ENCODE measurements at places on chromosomes 16 and 17.

GRCh38 chr17:50151937-50152547, 1.6 kb upstream of the PPP1R9B start:
- DNase-seq = peak; percentile 95

- no peak for DNase-seq
Measured at GRCh38 chr17:48500435-48501426, 30.1 kb downstream of the HOXB1 start.

DNA sequence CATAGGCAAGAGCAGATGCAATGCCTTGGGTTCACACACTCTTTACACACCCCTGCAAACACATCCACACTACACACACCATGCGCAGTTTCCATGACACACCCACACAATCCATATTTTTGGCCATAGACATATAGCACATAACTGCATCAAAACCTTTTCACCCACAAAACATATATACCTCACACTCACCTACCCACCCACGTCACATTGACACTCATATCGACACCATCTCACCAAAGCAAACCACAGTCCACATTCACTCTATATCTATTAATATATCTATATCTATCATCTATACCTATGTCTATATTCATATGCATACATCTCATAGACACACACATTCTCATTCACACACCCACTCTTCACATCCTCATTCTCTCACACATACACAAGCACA, 246.9 kb downstream of the SHISA9 start:
- DNase-seq = no peak

DNA sequence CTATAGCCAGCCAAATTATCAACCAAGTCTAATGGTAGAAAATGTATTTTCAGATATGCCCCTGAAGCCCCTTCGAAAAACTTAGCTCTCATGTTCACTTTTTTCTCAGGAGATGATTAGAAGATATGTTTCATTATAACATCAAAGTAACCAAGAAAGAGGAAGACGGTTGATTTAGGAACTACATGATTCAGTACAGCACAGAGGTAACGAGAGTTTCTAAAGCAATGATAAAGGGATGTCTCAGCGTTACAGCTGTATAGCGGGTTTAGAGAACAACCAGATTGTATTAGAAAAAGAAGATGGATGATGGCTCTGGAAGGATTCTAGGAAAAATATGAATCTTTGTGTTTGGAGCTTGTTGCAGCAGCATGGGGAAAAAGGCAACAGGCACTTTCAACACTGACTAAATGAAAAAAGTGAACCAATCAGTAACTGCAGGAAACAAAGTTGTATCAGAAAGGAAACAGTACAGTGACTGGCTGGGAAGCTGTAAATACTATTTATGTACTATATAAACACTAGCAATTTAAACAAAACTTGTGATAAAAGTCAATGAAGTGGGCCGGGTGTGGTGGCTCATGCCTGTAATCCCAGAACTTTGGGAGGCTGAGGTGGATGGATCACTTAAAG, 21.5 kb downstream of the MBTD1 start:
- DNase-seq = no peak

- no peak for DNase-seq
Measured at GRCh38 chr17:50594892-50595291, 34.4 kb downstream of the CACNA1G start.

DNA sequence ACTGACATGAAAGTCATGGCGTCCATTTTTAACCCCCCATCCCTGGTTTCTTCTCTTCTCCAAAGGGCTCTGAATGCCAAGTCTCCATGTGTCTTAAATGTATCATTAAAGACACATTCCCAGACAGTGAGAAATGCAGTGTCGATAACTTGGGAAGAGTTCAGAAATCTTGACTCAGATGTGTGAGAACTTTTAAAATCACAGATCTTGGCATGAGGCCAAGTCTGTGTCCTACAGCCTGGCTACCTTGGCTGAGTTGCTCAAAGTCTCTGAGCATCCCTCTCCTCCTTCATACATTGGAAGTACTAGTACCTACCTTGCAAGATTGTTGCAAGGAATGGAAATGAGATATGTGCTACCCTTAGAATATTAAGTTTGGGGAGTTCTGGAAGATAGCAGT, 1046.5 kb upstream of the RBFOX1 start:
- no peak for DNase-seq

GRCh38 chr17:81480140-81481072, 32.2 kb downstream of the ACTG1 start:
- DNase-seq = no peak

- peak; percentile 95 for DNase-seq
Measured at GRCh38 chr17:68771867-68772515, 170.8 kb upstream of the FAM20A start.

DNA sequence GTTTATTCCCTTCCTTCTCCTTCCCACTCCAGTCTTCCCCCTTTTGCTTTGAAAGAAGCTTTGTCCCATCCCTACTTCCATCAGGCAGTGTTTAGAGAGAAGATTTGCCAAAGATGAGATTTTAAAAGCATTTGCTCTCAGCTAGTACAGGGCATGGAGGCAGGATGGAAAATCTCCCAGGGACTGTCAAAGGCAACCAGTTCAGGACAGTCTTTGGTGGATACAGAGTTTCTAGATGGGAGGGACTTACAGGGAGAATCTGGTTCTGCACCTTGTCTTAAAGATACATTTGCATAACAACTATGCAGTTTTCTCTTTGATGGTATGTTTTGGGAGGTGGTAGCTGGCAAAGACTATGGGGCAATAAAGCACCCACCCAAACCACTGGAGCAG, 26.2 kb downstream of the CHD9 start:
- DNase-seq = peak; percentile 25

DNA sequence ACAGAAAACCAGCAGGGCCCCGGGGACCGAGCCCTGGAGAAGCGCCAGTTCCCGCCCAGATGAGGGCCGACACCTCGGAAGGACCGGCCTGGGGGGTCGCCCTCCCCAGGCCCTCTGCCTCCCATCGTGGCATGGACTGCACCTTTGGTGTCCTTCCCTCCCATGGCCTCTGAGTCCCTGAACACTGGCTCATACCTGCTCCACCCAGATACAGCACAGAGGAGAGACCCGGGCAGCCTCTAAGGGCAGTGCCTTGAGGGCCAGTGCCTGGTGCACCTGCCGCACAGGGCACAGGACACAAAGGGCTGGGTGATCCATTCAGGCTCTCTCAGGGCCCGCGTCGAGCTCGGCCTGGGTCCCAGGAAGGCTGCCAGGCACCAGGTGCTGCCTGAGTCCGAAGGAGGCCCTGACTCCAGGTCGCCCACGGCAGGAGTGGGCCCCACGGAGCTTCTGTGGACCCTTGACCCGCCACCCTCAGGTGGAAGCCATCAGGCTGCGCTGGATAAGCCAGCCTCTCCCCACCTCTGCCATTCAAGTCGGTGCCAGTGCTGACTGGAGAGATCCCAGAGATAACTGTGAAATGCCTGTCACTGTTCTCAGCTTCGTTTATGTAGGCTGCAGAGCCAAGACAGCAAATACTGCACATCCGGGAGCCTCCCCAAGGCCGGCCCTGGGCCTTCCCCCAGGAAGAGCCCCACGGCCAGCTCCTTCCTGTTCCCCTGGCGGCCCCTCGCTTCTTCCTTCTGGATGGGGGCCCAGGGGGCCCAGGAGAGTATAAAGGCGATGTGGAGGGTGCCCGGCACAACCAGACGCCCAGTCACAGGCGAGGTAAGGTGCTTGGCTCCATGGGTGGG, at the start of gene ZG16B:
Gene ZG16B (plus strand): TSS at position 803 of the 854 bp plus-strand sequence. CDS start 139 bp downstream, outside the sequence.
- DNase-seq = no peak

DNA sequence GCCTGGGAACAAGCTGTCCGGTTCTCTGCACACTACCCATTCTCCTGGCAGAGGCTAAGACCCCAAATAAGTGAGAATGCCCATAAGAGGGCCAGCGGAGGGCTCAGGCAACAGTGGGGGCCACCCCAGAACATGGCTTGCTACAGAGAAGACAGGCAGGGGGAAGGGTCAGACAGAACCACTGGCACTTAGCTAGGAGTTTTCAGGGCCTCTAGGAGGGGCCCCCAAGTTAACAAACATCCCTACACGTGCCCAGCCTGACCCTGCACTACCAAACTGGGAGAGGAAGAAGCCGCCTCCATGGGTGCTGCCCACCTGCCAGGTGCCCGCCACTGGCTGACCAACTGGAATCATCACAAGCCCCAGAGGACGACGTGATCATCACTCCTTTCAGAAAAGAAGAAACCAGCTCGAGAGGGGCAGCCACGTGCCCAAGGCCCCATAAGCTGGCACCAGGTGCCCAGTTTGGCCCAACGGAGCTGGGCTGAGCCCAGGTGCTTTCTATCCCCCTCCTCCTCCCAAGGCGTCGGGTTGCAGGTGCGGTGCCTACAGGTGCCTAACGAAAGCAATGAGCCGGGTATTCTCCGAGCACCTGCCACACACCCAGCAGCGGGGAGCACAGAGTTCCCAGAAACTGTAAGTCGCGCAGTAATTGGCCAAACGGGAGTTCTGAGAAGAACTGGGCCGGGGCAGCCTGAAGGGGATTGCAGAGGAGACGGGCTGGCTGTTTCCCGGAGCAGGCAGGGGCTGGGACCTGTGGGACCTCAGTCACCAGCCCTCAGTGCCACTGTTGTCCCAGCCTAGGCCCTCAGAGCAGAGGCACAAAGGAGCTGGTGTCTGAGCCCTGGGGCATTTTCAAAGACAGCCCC, 13.2 kb downstream of the RPH3AL start:
- no peak for DNase-seq

GRCh38 chr16:66490774-66491715, 58.9 kb downstream of the TK2 start:
- DNase-seq = no peak

- no peak for DNase-seq
Measured at GRCh38 chr16:53960050-53960812, 256.3 kb downstream of the FTO start.

DNA sequence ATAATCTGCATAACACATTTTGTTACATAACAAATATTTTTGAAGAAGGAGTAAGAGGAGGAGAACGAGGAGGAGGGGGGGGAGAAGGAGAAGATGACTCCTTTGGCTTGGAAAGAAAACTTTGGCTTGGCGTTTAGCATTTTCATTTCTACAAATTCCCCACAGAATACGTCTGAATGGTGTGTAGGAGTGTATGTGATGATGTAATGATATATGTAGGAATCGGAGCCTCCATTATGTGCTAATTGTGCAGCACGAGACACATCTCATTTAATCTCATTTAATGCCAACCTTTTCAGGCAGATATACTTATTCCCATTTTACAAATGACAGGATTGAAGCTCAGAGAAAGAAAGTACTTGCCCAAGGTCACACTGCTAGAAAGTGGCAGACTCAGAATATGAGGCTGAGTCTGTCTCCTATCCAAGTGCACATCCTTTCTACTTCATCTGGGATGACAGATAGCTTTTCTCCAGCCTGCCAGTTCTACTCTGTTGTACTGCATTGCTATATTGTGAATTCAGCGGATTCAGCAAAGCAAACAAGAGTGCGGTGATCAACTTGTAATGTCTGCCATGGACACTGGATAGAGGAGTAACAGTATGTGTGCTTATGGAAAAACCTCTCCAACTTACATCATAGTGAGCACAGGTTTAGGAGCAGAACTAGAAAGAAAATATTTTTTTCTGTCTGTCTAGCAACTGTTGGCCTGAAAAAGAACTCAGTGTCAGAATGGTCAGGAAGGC, 10.4 kb upstream of the SLC47A2 start:
- DNase-seq = no peak

GRCh38 chr17:43219746-43220380, 8.2 kb downstream of the TMEM106A start:
- DNase-seq = no peak

DNA sequence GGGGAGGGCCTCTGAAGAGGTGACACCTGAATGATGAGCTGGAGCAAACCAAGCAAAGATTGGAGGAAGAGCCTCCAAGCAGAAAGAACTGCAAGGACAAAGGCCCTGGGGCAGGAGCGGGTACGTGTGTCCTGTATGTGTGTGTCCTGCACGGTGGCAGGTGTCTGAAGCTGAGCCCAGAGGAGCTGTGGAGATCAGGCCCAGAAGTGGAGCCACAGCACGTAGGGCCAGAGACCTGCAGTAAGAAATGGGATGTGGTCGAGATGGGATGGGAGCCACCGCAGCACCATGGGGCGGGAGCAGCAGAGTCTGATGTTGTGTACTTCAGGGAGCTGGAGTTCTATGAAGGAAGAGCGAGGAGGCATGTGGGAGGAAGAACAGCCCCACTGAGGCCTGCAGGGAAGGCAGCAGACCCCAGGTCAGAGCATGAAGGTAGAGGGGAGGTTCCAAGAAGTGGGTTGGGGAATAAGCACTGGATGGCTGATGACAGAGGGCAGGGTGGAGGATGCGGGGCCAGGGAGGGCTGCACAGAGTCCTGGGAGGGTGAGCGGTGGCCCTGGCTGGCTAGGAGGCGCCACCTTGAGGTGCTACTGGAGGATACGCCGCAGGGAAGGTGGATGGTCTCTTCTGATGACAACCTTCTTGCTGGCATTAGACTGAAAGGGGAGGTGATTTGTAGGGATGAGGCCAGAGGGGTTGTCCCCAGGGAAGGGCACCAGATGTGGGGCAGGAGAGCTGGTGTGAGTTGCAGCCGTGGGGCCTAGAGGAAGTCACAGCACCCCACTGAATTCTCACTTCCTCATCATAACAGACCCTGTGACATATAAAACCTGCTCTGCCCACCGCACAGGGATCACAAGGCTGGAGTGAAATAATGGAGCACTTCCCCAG, 10.6 kb upstream of the CETP start:
- peak; percentile 79 for DNase-seq

DNA sequence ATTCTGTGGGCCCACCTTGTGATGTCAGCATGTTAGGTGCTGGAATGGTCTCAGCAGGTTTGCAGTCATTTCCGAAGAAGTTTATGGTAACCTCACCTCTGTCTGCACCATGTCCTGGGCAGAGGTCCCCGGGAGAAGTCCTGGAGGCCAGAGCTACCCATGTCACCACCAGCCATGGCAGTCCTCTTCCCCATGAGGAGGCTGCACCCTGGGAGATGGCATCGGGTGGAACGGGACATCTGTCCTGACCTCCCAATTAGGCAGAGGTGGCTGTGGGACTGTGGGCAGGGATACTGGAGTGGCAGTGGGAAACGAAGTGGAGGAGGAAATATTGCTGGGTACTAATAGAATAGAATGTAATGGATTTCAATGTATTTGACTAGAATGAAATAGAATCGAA, 511.8 kb upstream of the WSB1 start:
- no peak for DNase-seq

GRCh38 chr17:6648181-6648580, 3.2 kb downstream of the MED31 start:
- DNase-seq = no peak

DNA sequence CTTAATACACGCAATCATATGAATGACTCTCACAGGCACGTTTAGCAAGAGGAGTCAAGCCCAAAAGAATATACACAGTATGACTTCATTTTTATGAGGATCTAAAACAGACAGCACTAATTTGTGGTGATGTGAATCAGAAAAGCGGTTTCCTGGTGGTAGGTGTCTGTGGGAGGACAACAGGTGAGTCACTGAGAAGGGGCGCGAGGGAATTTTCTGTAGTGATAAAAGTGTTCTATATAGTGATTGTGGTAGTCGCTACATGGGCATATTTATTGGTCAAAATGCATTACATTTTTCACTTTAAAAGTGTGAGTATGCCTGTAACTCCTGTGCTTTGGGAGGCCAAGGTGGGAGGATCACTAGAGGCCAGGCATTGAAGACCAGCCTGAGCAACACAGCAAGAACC, 7.6 kb upstream of the TNRC6A start:
- no peak for DNase-seq

GRCh38 chr17:81821603-81822311, 11.3 kb downstream of the MCRIP1 start:
- DNase-seq = no peak

All from pons (tissue), 1 donor.